ENCODE measurements at places on chromosomes 6 and 20.

GRCh38 chr6:23566418-23566817 is 559.6 kb upstream of the NRSN1 start:
- no peak for DNase-seq

DNA sequence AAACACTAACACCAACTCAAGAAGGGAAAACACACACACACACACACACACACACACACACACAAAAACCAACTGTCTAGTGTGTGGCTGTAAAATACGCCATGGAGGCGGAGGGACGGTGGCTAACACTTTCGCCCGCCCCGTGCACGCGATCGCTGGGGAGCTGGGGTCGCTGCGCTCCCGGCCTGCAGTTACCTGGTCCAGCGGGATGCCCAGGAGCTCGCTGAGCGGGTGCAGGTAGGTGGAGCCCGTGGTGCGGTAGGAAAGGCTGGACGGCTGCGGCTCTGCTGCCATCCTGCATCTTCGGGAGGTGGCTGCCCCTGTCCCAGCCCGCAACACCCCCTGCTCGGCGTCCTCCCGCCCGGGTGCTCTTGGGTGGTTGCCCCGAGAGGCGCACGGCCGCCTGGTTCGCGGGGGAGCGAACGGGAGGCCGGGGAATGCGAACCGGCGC is 303 bp downstream of the MBOAT1 start:
- DNase-seq: no peak

- DNase-seq: no peak
Observed at GRCh38 chr6:121430514-121431460, 4.7 kb upstream of the GJA1 start.

GRCh38 chr6:155333414-155333813 is 19.1 kb upstream of the TFB1M start:
- DNase-seq: no peak

- DNase-seq: no peak
Observed at GRCh38 chr6:33183071-33183683, 9.1 kb downstream of the COL11A2 start.

DNA sequence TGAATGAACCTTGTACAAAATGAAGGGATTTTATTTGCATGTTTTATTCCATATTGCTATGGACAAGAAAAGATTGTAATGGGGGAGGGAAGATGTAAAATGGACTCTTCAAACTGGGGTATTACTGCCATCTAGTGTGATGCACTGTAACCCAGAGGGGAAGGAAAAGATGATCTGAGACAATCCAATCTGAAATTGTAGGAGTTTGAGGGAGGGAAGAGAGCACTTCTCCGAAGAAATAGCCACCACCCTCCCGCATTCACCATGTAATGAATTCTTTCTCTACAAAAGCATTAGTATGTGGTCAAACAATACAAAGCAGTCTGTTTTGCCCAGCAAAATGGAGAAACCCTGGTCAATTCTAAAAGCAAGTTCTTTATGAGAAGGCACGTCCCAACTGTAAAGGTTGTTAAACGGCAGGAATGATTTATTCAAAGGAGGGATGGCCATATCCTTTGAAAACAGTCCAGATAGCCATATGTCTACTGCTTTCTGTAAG is 679.5 kb upstream of the NRSN1 start:
- peak; percentile 16 for DNase-seq

DNA sequence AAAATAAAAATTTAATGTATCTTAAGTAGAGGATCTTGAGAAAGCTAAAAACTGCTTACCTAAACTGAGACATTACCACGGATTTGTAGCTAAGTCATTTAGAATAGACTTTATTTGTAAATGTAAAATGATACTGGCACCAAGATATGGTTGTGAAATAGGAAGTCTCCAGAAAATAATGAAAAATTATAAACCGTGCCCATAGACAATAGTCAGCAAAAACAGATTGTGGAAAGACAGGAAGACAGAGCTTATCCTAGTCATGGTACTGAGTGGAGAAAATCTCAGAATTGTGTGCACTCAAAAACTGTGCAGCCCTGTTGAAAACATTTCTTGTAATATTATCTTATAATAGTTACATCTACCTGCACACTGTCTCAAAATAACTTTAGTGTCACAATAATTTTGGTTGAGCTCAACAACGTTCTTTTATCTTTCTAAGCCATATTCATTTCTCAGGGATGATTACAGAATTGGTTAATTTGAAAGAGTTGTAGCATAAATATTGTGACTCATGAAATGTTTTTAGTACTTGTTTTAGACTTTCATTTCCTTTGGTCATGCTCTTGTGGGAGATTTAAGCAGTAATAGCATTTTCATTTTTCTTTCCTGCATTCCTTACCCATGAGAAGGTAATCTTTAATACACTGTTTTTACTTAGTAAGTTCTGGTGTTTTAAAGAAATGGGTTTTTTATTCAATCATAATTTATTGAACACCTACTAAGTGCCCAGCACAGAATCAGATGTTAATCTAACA is 174.5 kb downstream of the SOX4 start:
- DNase-seq: peak; percentile 33

- DNase-seq: peak; percentile 38
Observed at GRCh38 chr6:112330071-112330878, 16.9 kb upstream of the RFPL4B start.

- no peak for DNase-seq
Observed at GRCh38 chr6:170258407-170258806, 32.5 kb downstream of the DLL1 start.

- DNase-seq: no peak
Observed at GRCh38 chr20:14744723-14745122, 407.3 kb upstream of the FLRT3 start.

DNA sequence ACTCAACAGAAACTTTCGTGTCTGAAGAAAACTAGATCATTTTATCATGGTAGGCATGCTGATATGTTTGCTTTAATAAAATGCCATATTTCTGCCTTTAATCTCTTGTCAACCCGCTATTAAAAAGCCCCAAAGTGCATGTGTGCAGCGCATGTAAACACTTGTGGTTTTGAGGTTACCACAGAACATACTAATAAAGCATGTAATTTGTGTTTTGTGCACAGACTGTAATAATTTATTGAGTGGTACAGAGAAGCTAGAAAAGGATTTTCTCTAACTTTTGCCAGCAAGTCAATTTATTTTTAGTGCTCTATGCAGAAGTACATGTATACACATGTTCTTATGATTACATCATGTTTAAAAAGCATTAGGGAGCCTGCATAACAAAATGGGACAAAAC is 349.9 kb upstream of the SLC35B3 start:
- no peak for DNase-seq

DNA sequence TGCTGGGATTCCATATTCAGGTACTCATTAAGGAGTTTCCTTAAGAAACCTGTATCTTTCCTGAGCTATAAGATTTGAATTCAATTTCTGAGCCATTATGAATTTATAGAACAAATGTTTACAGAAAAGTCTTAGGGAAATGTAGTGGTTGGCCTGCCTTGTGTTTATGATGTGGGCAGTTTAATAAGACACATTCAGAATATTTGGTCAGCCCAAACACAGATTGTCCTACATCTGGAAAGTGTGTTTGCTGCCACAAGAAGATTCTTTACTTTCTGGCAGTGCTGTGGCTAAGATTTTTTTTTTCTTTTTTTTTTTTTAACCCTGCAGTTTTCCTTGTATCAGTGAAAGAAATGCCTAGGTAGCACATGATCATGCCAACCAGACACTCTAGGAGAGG is 15.2 kb downstream of the TBX18 start:
- DNase-seq: no peak

- no peak for DNase-seq
Observed at GRCh38 chr20:49909499-49910339, 5.6 kb downstream of the SPATA2 start.

GRCh38 chr20:57294550-57294949 is 28.1 kb upstream of the BMP7 start:
- DNase-seq: no peak

DNA sequence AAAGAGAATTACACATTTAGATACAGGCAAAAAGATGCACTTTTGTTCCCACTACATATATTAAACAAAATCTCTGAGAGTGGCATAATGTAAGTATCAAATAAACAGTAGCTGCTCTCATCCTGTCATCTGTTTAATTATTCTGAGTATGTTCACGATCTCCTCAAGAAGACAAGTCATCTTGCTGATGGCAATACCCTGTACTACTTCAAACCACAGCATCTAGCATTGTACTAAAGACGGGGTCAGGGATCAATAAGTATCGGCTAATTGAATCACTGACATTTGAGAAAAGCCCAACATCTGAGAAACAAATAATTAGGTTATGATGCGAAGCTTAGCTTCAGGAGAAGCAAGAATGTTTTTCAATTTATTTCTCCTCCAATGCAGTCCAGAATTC is 175.1 kb downstream of the PTPRK start:
- DNase-seq: no peak

DNA sequence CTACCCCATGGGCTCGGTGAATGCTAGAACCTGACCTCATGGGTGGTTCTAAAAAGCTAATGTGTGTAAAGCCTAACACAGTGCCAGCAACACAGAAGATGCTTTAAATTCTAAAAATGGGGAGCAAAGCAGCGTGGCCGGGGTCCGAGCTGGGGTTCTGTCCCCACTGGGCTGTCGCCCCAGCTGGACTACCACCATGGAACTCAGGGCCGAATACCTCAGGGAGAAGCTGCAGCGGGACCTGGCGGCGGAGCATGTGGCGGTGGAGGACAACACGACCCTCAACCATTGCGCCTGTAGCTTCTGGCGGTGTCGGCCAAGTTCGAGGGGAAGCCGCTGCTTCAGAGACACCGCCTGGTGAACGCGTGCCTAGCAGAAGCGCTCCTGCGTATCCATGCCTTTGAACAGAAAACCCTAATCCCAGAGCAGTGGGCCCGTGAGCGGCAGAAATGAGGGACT is 8.4 kb downstream of the SOX4 start:
- no peak for DNase-seq

DNA sequence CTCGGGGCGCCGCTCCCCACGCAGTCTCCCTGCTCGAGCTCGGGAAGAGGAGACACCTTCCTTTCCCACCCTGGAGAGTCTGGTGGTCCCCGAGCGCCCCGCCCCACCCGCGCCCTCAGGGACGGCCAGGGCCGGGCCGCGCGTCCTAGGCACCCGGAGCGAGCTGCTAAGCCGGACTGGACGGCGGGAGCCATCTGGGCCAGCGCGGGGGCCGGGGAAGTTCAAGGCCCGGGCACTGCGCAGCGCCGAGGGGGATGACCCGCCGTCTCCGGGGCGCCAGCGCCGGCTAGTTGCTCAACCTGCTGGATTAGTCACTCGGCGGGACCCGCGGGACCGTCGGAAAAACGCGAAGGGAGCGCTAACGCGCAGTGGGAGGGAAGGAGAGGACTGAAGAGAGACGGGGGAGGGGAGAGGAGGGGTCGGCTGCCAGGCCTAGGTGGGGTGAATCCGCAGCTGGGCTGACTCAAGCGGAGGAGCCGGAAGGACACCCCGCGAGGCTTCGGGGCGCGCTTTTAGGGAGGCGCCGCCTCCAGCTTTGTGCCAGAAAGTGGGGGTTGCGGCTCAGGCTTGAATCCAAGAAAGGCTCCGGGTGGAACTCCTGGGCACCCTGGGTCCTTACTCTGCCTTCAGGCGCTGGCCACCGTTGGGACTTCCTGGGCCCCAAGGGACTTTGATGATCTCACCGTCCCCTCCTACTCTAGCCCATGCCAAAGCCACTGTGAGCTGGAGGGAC is 75.7 kb upstream of the FOXP4 start:
- no peak for DNase-seq

DNA sequence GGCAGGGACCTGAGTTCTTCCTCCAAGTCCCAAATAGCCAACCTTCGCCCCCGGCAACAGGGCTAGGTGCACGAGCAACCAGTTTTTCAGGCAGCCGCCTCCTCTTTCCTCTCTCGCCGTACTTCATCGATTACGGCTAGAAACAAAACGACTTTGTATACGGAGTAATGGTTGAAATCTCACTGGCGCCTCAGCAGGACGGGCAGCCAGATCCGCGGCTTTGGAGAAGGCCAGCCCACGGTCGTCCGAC is 333 bp upstream of the SMIM13 start:
- DNase-seq: no peak

DNA sequence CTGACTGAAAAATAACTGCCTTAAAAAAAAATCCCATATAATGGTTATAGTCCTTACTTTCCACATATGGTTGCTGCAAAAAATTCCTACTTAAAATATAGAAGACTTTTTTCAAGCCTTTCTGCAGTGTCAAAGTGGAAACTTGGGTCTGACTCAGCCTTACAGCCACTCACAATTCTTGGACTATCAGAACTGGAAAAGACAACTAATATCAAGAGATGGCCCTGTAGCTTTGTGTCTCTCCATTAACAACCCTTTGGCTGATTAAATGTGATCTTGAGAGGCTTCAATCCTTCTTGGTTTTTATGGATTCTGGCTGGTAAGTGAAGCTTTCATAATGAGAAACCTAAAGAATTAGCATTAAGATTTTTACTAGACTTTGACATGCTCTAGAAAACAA is 307.8 kb downstream of the RNGTT start:
- no peak for DNase-seq

GRCh38 chr20:53161073-53161472 is 188.9 kb downstream of the TSHZ2 start:
- DNase-seq: no peak

DNA sequence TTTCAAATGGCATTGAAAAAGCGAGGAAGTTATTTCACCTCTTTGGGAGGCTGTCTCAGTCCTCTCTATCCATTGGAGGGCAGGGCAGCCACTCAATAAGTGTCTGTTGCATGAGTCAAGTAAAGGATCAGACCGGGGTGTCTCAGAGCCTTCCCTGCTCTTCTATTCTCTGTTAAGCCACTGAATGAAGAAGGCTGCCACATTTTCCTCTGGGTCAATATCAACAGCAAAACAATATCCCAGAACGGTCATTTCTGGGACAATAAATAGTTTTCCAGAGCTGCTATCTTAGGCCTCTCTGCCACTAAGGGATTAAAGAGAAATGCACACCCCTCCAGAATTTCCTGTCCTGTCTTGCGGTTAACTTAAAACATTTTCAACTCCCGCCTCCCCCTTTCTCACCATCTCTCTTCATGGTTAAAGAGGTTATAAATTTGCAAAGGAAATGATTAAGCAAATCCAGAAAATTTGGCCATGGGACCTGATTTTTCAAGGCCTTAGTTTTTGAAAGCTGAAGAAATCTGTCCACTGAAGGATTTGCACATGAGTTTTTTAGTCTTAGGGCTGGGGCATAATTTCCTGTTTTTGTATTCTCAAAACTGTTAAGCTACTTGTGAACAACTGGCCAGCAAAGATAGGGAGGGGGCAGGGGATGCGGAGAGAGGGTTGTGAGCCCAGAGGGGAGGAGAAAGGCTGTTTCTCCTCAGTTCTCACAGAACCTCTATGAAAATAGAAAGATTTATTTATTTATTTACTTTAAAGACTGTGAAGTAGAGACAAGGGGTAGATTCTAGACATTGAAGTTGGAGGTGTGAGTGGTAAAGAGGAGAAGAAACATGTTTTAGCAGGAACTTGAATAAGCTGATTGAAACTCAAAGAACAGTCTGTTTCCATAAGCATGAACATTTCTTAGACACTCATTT is 135.7 kb downstream of the BCAS1 start:
- DNase-seq: peak; percentile 79

- DNase-seq: no peak
Observed at GRCh38 chr6:141264101-141264500, 868.6 kb upstream of the GJE1 start.
